Sigmoid colon (tissue), 7 donors: ENCODE measurements at places on chromosomes 7 and 10. TPM values are rescaled to one million over a fixed set of nuclear protein-coding genes. Genes with fewer than 3 reads are reported as not detected.

The CTTNBP2 gene
- 11.1 TPM for total RNA-seq

The AMZ1 gene
- total RNA-seq = 0.41 TPM

The CPA2 gene
- not detected for total RNA-seq

The FZD8 gene
- total RNA-seq = 12.1 TPM

The ARMC3 gene
- not detected for total RNA-seq

The MRLN gene
- total RNA-seq = not detected

The OLAH gene
- total RNA-seq = 0.71 TPM

The C10orf62 gene
- total RNA-seq = not detected

The PLEKHA8 gene
- 10.0 TPM for total RNA-seq

The TEX36 gene
- total RNA-seq = not detected

The IRF5 gene
- 9.7 TPM for total RNA-seq

The PDZD7 gene
- 1.1 TPM for total RNA-seq

The TBC1D12 gene
- total RNA-seq = 16.3 TPM

The PGAM2 gene
- 0.81 TPM for total RNA-seq

DNA sequence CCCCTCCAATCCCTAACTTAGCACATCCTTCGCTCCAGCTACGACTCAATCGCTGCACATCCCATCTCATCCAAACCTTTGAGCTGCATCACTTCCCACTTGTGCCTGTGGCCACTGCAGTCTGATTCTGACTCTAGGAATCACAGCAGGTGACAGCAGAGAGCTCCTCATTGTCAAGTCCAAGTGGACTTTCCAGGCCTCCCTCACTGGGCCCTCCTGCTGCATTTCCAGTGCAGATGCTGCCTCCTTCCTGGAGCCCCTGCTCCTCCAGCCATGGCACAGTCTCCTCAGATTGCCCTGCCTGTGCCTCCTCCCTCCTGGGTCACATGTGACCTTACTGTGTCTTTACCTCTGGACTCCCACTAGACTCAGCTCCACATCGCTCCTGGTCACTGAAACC, 157.3 kb downstream of the USP6NL start:
- no peaks in the 10 kb centered on the region for H3K36me3 ChIP-seq
- H3K4me1 ChIP-seq = no peaks in the 10 kb centered on the region
- H3K4me3 ChIP-seq = no peak overlapping the region

DNA sequence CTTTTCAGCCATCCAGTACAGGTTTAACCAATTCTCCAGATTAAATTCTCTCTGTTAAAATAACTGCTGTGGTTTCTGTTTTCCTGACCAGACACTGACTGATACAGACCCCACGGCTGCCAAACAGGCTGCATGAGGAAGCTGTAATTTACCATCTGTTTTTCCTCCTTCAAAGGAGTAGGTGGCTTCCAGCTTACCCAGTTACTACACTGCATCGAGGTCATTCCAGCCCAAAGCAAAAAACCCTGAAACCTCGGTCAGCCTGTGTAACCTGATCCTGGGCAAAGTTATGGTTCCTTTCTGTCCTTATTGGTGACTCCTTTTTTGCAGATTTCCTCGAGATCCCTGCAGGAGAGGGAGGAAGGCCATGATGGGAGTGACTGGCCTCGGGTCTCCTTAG, 27.9 kb upstream of the LOXL4 start:
- H3K36me3 ChIP-seq = no peaks in the 10 kb centered on the region
- DNase-seq = no peak
- H3K4me3 ChIP-seq = no peak overlapping the region
- peaks cover 4% of the 10 kb centered on the region for H3K4me1 ChIP-seq
- H3K27ac ChIP-seq = no peak overlapping the region

GRCh38 chr10:77501846-77502261, 135.8 kb downstream of the KCNMA1 start:
- no peak overlapping the region for H3K4me3 ChIP-seq
- H3K27ac ChIP-seq = peak overlapping the region; percentile 55
- DNase-seq = no peak
- no peaks in the 10 kb centered on the region for H3K36me3 ChIP-seq
- H3K27me3 ChIP-seq = no peaks in the 10 kb centered on the region

- H3K4me3 ChIP-seq = no peak overlapping the region
- no peaks in the 10 kb centered on the region for H3K36me3 ChIP-seq
- no peaks in the 10 kb centered on the region for H3K27me3 ChIP-seq
- DNase-seq = no peak
Measured at GRCh38 chr10:107970512-107970911, 806.0 kb upstream of the SORCS1 start.

GRCh38 chr7:19442016-19442785, 266.6 kb downstream of the POLR1F start:
- DNase-seq = no peak
- H3K4me1 ChIP-seq = no peaks in the 10 kb centered on the region
- H3K27ac ChIP-seq = no peak overlapping the region

GRCh38 chr7:141042222-141043193, 27.8 kb upstream of the MRPS33 start:
- H3K4me3 ChIP-seq = no peak overlapping the region
- no peak overlapping the region for H3K27ac ChIP-seq
- peaks cover 7% of the 10 kb centered on the region for H3K4me1 ChIP-seq

DNA sequence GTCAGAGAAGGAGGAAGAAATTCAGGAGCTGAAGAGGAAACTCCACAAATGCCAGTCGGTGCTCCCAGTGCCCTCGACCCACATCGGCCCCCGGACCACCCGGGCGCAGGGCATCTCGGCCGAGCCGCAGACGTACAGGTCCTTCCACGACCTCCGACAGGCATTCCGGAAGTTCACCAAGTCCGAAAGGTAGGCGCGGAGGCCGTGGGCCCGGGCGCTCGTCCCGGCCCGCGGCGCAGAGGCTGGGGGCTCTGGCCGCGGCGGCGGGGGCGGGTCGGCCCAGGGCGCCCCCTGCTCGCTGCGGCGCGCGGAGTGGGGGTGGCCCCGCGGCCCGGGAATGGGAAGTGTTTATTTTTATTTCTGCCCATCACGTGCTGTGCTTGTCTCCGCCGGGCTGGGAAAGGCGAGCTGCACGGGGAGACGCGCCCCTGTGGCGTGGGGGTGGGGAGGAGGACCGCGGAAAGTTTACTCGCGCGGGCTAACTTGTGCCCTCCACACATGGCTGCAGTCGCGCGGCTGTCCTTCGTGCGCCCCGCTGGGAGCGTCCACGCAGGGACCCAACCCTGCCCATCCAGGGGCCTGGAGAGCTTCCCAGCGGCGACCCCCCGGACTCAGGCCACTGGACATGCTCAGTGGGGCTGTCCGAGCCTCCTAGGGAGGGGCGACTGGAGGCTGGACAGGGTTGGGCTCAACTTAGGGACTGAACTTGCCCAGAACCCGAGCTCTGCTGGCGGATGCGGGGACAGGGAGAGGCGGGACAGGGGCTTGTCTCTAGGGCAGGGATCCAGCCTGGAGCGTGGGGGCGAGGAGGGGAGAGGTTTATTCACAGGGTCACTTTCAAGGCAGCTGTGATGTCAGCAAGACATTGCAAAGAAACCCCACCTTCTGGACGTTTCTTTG, 82.6 kb upstream of the PRKG1 start:
- no peaks in the 10 kb centered on the region for H3K27me3 ChIP-seq
- H3K4me3 ChIP-seq = peak overlapping the region; percentile 83
- H3K27ac ChIP-seq = peak overlapping the region; percentile 79
- H3K36me3 ChIP-seq = no peaks in the 10 kb centered on the region
- H3K4me1 ChIP-seq = peaks cover 36% of the 10 kb centered on the region
- DNase-seq = peak; percentile 80

- H3K4me1 ChIP-seq = no peaks in the 10 kb centered on the region
- H3K36me3 ChIP-seq = no peaks in the 10 kb centered on the region
Measured at GRCh38 chr10:131424053-131424452, 112.5 kb upstream of the TCERG1L start.

DNA sequence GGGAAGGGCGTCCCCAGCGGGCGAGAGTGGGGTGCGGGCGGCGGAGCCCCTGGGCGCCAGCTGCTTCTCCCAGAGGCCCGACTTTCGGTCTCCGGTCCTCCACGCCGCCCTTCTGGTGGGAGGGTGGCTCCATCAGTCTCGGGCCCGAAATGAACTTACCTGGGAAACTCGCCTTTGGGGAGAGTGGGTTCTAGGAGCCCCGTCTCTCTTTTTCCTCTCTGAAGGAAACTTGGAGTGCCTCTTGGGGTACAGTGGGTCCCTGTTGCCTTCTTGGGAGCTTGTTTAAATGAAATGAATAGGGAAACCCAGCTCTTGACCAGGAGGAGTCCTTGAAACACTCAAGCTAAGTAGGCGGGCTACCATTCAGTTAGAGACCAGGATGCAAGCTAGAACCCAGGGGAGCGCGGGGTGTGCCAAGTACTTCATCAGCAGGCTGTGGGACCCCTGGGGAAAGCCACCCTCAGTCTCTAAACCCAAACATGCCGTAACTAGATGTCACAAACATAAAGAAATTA, 1.3 kb downstream of the SLC26A4 start:
- peaks cover 27% of the 10 kb centered on the region for H3K27me3 ChIP-seq
- peak overlapping the region; percentile 40 for H3K4me3 ChIP-seq
- no peak for DNase-seq
- H3K27ac ChIP-seq = no peak overlapping the region
- no peaks in the 10 kb centered on the region for H3K36me3 ChIP-seq

- H3K36me3 ChIP-seq = no peaks in the 10 kb centered on the region
- H3K4me3 ChIP-seq = no peak overlapping the region
- H3K27me3 ChIP-seq = no peaks in the 10 kb centered on the region
- no peak overlapping the region for H3K27ac ChIP-seq
Measured at GRCh38 chr10:2529945-2530344, 537.4 kb upstream of the PFKP start.

- H3K27ac ChIP-seq = no peak overlapping the region
- DNase-seq = no peak
- H3K27me3 ChIP-seq = no peaks in the 10 kb centered on the region
- H3K36me3 ChIP-seq = no peaks in the 10 kb centered on the region
- no peak overlapping the region for H3K4me3 ChIP-seq
- H3K4me1 ChIP-seq = peaks cover 18% of the 10 kb centered on the region
Measured at GRCh38 chr7:106218546-106218945, 66.2 kb downstream of the NAMPT start.

DNA sequence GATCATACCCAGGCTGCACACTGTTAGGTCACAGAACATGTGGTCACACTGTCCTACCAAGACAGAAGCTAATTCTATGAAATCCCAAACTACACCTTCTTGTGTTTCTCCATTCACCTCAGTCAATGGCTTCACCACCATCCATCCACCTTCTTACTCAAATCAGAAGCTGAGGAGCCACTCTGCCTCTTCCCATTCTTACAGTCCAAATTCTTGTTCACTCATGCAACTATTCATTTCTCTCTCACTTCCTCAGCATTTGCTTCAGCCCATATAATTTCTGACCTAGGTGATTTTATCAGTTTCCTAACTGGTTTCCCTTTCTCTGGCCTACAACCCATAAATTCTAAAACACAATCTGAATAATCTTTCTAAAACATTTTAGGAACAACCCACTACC, 229.2 kb downstream of the LRRN3 start:
- no peak for DNase-seq
- no peaks in the 10 kb centered on the region for H3K4me1 ChIP-seq
- H3K27ac ChIP-seq = no peak overlapping the region
- no peaks in the 10 kb centered on the region for H3K36me3 ChIP-seq

DNA sequence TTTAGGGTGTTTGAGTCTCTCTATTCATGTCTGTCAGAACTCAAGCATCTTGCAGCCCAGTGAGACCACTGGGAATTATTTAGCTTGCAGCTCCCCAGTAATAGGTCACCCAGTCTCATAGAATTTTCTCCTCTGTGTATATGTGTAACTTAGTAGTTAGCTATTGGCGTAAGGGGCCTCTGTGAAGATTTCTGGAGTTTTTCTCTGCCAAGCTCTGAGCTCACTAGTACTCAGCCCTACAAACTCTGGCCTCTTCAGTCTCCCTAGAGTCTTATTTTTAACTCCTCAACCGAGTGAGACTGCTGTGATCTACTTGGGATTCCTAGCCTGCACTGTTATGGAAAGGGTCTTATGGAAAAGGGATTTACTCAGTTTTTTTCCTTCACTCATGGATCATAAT, 90.2 kb downstream of the PPP1R9A start:
- H3K4me1 ChIP-seq = peaks cover 9% of the 10 kb centered on the region
- DNase-seq = no peak
- no peaks in the 10 kb centered on the region for H3K36me3 ChIP-seq

GRCh38 chr10:105679781-105680180, 1038.7 kb downstream of the SORCS3 start:
- no peak for DNase-seq
- H3K4me1 ChIP-seq = no peaks in the 10 kb centered on the region
- H3K36me3 ChIP-seq = no peaks in the 10 kb centered on the region
- H3K4me3 ChIP-seq = no peak overlapping the region
- H3K27me3 ChIP-seq = no peaks in the 10 kb centered on the region

- no peaks in the 10 kb centered on the region for H3K27me3 ChIP-seq
- no peak overlapping the region for H3K4me3 ChIP-seq
- peaks cover 2% of the 10 kb centered on the region for H3K4me1 ChIP-seq
- H3K27ac ChIP-seq = no peak overlapping the region
- H3K36me3 ChIP-seq = peaks cover 6% of the 10 kb centered on the region
Measured at GRCh38 chr10:112532189-112532588, 85.2 kb downstream of the VTI1A start.

DNA sequence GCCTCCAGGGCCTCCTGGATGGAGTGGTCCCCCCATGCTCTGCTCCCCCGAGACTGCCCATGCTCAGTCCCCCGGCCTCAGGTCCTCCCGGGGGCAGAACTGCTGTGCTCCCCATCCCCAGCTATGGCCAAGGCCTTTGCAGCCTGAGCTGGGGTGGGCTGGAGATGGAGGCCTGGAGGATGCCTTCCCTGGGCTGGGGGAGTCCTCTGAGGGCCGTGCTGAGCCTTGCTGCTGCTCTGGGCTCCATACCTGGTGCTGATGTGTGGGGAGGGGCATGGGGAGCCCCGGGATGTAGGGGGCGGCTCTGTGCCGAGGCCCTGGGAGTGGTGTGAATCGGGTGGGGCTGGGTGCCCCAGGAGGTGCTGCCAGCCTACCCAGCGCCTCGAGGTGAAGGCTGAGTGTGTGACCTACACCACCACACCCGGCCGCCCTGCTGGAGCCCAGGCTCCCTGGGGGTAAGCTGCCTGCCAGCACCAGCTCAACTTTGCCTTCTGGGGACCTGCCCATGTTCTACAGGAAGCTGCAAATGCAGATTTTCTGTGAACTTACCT, 109.5 kb downstream of the UNCX start:
- H3K36me3 ChIP-seq = no peaks in the 10 kb centered on the region
- no peak overlapping the region for H3K27ac ChIP-seq
- no peaks in the 10 kb centered on the region for H3K4me1 ChIP-seq

DNA sequence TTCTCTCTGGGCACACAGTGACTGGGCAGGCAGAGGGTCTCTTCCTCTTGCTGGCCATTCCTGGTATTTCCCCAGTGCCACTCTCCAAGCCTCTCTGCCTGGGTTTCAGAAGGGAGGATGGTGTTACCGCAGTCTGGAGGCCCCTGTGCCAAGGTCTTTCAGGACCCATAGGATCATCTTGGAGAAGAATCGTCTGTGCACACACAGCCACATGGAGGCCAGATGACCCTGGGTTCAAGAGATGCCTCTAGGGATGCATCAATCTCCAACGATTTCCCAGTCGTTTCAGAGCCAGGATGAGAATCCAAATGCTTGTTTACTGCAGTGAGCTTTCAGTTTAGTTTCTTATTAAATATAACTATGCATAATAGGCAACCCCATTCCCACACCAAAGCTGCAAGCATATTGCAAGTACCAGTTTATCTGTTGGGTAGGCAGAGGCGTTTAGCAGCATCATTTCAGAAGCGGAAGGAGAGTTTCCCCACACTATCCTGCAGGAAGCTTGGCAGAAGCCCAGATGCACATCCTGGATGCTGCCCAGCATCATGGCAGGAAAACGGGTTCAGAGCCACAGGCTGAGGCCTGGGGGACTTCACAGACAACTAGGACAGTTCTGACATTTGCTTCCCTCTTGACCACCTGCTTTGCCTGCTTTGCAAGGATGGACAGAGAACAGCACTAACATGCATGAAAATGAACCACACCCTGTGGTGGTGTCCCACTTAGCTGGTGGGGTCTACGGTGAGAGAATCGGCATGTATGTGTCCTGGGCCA, 134.7 kb upstream of the FAM20C start:
- H3K4me1 ChIP-seq = no peaks in the 10 kb centered on the region
- no peaks in the 10 kb centered on the region for H3K36me3 ChIP-seq
- H3K4me3 ChIP-seq = no peak overlapping the region
- no peaks in the 10 kb centered on the region for H3K27me3 ChIP-seq
- DNase-seq = no peak
